Activated CD8-positive, alpha-beta memory T cell treated with anti-CD3 and anti-CD28 coated beads for 48 hours (primary cell): ENCODE measurements at places on chromosomes 3 and 15.

GRCh38 chr3:66922058-66922457 is 76.0 kb upstream of the KBTBD8 start:
- no peak for DNase-seq

DNA sequence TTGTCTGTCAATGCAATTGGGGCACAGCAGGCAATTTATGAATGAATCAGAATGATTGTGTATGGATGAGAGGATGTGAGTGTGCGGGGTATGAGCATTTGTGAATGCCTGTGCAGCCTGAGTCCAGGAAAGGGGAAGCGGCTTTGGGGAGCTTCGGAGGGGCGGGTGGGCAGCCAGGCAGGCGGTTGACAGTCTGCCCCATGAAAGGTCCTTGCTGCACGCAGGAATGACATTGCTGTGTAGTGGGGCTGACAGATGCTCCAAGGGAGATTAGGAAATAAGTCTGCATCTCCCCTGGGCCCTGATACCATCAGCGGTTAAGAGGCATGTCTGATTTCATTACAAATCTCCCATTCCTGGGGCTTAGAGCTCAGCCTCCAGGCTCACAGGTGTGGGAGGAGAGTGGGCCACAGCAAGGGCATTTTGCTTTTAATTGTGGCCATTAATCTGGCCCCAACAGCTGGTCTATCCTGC is 26.4 kb upstream of the TSPAN3 start:
- DNase-seq = no peak

GRCh38 chr15:80875568-80876347 is 96.6 kb downstream of the CEMIP start:
- DNase-seq = no peak

- no peak for DNase-seq
Measured at GRCh38 chr3:121956363-121956762, 62.2 kb downstream of the SLC15A2 start.

DNA sequence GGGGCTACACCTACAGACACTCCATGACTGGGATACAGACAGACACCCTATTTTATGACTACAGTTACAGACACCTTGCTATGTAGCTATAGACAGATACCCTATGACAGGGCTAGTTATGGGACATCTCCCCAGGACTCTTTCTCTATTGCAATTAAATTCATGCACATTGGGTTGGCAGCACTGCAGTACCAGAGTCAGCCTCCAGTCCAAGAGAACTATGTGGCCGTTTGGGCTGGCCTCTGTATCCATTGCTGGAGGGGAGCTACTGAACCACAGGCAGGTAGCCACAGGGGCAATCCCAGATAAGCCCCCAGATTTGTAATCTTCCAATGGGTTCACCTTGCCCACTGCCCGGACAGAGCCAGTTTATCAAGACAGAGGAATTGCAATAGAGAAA is 108.4 kb upstream of the SPATA16 start:
- DNase-seq = no peak

DNA sequence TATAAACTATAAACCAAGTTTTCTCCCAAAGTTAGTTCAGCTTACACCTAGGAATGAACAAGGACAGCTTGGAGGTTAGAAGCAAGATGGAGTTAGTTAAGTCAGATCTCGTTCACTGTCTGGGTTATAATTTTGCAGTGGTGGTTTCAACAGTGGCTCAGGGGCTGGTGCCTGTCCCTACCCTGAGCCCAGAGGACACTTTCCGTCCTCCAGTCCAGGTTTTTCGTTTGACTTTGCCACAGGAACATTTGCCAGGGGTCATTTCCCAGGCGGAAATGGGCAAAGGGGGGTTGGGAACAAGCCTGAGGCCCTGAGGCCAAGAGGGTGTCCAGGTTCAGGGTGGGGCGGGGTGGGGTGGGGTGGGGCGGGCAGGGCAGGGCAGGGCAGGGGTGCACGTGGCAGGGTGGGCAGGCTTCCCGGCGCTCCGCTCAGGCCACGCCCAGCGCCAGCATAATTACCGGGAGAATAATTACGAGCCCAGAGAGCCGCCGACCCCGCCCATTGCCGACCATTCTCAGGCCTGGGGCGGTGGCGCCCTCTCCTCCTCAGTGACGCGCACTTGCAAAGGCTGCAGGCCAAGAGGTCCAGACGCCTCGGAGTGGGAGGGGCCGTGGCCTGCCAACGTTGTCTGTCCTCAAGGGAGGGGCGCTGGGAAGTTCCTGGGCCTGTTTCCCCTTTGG is 70.4 kb downstream of the KLF13 start:
- no peak for DNase-seq

- DNase-seq = no peak
Measured at GRCh38 chr15:98730860-98731711, 82.7 kb downstream of the IGF1R start.

DNA sequence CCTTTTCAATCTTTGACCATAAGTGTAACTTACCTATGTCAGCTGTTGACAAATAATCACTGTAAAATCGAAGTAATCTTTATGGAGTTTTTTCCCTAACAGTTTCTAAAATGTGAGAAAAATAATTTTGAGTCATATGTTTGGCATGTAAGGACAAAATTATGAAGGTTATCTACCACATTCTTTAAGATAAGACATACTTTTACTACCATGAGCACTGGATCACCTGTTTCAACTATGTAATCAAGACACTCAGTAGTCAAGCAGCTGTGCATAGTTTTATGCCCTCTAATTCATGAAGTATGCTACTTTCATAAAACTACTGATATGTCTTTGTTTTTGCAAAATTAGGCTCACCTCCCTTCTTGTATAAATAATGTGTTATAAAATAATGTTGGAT is 12.1 kb downstream of the FGF7 start:
- no peak for DNase-seq

DNA sequence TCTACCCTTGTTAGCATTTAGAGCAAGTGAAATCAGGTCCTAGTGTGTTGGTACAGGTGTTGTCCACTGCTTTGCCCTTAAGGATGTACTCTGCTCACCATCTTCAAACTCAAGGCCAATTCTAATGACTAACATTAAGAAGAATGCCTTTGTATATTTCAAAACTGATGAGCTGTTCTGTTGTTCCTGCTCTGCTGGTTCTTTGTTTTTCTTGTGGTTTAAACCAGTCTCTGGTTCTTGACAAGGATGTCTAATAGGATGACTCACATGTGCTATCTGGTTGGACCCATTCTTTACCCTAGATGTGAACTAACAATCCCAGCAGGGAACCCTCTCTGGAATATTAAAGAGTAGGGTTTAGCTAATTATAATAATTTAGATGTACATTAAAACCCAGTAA is 17.3 kb downstream of the ABHD5 start:
- no peak for DNase-seq

GRCh38 chr3:64408770-64409169 is 183.5 kb upstream of the PRICKLE2 start:
- DNase-seq = no peak

DNA sequence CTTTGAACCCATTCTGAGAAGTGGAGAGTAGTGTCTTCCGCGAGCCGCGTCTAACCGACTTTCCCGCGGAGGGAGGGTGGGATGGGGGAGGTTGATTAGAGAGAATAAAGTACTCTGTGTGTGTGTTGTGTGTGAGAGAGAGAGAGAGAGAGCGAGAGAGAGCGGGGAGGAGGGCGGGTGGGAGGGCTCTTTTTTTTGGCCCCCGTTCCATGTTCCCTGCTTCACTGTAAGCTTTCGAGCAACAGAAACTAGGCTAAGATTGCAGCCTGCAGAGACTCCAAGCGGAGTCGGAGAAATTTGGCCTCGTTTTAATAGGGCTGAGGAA is 1.6 kb upstream of the MEIS2 start:
- DNase-seq = no peak

DNA sequence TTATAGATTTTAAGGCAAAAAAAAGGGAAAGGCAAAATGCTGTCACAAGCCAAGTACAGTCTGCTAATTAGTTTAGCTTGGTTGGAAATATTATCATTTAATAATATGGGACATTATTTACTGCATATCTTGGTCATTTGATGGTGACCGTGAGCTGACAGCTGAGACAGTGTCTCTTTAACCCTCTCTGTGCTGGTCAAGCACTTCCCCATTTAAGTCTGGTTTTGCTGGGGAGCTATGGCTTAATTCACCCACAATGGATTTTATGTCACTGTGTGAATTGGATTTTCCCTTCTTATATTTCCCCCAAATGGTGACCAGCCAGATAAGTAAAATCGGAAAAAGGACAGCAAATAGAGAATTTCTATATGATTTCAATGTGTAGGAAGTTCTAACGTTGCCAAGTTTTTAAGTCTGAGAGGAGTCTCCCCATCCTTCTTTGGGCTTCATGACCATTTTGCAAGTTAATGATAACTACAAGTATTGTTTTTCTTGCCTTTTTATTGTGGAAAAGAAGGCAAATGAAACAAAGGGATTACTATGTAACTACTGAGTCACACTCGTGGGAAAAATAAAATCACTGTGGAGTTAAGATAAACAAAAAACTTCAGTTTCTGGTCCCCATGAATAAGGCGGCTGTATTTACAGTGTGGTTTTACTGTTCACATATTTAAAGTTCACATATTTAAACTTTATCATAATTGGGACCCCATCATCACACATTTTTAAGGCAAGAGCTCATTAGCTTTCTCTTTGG is 373.5 kb downstream of the NR2F2 start:
- no peak for DNase-seq

GRCh38 chr3:65401359-65402305 is 637.1 kb downstream of the MAGI1 start:
- no peak for DNase-seq

DNA sequence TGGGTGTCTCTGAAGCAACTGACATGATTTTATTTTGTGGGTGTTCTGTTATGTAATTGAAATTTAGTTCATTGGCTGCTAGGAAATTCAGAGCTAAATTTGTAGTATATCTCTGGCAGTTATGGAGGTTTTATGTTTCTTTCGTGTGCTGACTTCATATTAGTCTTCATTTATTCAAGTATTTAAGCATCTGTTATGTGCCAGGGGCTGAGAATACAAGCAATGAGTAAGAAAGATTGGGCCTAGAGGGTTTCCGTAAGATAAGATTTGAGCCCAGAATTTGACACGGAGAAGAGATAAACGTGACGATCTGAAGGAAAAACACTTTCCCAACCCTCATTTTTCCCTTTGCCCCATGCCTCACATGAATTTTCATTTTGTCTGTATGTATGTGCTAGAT is 75.2 kb upstream of the ACKR4 start:
- no peak for DNase-seq

DNA sequence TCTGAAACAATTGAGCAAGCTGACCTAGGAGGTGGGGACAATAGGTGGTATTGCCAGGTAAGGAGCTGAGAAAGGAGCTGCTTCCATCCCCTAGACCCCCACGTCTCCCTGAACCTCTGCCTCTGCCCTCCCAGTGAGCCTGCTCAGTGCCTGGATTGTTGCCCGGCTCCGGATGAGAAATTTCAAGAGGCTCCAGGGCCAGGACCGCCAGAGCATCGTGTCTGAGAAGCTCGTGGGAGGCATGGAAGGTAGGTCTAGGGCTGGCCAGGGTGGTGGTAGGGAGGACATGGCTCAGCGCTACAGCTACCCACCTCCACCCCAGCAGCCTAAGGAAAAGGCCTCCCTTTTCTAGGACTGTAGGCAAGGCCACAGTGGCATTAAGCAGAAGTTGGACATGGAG is 13.3 kb downstream of the DUOX1 start:
- DNase-seq = no peak

DNA sequence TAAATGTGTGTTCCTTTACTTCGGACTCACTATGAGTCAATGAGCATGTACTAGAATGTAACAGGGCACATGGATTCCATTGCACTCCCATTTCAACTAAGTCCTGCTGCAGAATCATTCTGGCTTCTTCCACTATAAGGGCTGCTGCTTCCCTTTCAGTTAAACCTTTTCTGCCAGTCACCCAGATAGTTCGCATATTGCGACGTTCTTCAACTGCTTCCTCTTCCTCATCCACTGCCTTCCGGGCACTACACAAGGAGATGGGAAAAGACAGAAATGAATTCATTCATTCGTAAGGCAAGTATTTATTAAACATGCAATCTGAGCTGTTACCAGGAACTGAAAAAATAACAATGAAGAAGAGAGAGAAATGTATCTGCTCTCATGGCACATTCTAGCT is 55.6 kb downstream of the POLQ start:
- no peak for DNase-seq

DNA sequence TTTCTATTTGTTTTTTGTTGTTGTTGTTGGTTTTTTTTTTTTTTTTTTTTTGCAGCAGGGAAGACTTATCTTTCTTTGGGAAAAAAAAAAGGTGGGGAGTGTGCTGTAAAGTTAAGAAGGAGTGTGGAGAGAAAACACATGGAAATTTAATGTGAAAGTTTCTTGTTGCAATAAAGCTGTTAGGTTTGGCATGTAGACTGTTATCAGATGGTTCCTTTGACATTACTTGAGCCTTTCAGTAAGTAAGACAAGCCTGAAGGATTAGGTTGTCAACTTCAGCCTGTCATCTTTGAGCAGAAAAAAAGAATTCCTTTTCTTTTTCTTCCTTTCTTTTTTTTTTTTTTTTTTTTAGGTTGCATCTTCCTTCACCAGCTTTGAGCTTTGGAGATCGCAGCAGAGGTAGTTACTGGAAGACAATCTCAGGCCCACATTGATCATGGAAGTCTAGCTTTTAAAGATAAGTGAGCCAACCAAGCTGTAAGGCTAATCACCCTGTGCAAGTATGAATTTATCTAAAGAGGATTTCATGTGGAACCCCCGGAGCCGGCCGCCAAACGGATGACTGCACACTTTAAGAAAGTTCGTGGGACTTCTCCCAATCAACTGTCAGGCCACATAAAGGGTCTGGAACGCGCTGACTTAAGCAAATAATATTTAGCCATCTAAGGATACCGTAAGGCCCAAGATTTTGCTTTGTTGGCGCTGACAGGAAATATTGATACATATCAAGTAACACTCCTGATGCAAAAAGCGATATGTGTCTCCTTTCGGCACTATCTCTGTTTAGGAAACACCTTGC is 1040.1 kb upstream of the NR2F2 start:
- no peak for DNase-seq

- DNase-seq = no peak
Measured at GRCh38 chr3:37028329-37028728, 35.0 kb downstream of the MLH1 start.

DNA sequence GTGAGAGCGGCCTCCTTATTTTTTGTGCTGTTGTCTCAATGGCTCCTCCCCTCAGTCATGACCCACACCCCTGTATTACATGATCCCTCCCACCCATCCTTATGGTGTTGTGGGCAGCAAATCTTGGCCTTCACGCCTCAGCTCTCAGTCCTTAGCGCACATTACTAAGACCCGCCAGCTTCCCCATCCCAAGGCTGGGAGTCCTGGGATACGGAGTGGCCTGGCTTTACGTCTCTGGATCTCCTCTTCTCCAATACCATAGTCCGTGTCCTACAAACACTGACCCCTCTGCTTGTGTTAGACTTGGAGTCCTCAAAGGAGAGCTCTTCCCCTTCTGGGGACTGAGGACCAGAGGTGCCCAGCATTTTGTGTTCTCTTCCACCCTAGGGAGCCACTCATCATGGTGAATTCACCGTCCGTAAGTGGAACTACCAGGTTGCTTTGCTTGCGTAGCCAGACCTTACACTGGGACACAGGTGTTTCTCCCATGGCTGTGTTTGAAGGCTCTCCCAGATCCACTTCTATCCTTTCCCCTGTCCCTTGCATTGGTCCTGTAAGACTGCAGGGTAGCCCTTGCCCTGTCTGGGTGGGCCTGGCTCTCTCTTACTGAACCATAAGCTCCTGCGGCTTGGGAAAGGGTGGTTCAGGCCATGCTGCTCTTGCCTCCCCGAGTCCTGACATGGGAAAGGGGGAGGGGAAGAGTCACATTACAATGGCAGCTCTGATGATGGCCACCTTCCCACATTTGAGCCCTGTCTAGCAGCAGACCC is 13.6 kb downstream of the GRM2 start:
- no peak for DNase-seq
